ENCODE measurements at places on chromosomes 6 and 20.

GRCh38 chr20:51560550-51561307 is 18.2 kb upstream of the NFATC2 start:
- DNase-seq: no peak

GRCh38 chr6:14333556-14334305 is 216.2 kb downstream of the CD83 start:
- DNase-seq: no peak

DNA sequence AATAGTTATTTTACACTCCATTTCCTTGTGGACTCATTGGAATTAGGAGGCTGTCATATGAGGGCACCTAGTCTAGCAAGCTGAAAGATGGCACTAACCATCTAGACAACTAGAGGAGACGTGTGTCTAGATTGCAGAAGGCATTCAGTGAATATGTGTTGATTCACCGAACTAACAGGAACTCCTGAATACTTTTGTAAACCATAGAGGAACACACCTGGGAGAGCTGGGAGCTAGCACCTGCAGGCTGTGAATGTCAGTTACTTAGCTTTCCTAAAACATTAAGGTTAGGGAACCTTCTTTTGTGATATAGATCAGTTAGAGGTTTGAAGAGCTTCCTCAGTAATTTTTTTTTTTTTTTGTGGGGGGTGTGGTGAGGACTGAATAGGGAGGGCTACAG is 7.7 kb downstream of the OPN5 start:
- no peak for DNase-seq

DNA sequence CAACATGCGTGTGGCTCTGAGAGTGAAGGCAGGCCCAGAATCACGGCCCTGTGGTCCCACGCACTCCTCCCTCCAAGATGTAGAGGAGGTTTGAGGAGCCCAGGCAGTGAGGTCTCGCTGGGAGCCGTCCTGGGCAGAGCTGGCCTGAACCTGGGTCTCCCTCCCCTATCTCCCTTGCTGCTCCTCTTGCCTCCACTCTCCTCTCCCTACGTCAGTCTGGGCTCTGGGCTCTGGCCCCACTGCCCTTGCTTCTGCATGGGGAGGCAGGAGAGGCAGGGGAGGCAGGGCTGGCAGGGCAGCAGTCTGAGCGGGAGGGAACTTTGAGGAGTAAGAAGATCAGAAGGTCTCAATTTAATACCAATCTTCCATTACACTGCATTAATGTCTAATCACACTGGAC is 375.1 kb downstream of the ZFAND3 start:
- DNase-seq: no peak

DNA sequence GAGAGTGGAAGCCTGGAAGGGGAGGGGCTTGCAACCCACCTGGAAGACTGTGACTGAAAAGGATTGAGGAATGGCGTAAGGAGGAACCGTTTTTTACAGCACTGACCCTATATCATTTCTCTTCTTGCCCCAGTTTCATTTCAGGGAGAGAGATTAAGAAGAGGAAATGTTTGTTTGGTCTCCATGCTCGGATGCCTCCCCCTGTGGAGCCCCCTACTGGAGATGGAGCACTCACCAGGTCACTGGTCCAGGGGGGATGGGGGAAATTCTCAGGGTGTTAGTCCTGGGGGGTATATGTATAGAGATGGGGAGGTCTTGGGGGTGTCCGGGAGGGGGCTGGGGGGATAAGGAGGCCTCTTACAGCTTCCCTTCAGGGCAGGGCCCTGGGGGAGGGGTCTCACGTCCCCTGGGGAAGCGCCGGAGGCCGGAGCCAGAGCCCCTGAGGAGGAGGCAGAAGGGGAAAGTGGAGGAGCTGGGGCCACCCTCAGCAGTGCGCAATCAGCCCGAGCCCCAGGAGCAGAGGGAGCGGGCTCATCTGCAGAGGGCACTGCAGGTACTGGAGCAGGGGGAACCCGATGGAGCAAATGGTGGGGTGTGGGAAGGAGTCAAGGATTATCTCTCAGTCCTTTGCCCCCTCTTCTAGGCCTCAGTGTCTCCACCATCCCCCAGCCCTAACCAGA is 3.2 kb downstream of the CUTA start:
- DNase-seq: no peak

DNA sequence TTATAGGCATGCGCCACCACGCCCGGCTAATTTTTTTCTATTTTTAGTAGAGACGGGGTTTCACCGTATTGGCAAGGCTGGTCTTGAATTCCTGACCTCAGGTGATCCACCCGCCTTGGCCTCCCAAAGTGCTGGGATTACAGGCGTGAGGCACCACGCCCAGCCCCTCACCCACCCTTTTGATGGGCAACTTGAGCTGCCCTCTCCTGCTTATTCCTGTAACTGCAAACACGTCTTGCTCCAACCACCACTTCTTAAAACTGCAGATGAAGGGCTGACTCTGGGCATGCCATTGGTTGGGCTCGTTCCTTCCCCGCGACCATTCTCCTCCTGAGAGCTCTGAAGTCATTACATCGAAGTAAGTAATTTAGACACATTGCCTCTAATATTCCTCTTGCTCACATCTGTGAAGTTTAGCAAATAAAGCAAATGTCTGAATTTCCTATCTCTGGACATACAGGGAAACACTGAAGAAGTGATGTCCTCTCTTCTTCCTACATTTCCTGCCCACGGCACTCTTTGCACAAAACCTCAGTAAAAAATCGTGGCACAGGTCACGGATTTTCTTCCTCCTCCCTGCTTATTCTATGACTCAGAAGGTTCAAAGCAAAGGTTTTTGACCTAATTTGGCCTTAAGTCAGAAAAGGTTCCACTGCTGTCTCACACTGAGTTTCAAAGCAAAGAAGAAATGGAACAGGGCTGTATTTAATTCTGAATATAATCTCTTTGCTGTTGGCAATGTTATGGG is 117.5 kb downstream of the GMPR start:
- no peak for DNase-seq

DNA sequence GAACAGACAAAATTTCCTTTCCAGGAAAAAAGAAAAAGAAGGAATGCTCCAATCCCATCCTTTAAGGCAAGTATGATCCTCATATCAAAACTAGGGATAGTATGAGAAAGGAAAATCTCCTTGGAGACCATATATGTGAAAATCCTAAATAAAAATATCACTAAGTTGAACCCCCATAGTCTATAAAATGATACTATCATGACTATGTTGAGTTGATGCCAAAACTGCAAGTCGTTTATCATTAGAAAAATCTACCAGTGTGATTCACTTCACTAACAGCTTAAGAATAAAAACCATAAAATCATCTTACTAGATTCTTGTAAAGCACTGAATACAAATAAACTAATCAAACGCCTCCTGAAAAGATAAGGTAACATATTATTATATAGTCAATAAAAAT is 76.6 kb upstream of the STXBP5 start:
- DNase-seq: no peak

DNA sequence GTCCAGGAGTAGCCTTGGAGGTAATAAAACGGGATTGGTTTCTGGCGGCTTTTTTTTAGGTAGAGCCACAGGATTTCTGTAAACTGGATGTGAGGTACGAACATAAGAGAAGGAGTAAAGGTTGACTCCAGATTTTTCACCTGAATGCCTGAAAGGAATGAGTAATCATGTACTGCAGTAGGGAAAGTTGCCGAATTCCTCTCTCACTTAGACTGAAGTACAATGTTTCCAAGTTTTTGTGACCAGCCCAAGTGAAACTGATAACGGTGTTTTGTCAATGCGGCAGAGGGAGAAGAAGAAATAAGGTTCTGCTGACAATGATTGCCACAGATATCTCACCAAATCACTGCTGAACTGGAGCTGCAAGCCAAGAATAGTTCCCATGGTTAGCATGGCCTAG is 75.0 kb downstream of the VTA1 start:
- DNase-seq: no peak

DNA sequence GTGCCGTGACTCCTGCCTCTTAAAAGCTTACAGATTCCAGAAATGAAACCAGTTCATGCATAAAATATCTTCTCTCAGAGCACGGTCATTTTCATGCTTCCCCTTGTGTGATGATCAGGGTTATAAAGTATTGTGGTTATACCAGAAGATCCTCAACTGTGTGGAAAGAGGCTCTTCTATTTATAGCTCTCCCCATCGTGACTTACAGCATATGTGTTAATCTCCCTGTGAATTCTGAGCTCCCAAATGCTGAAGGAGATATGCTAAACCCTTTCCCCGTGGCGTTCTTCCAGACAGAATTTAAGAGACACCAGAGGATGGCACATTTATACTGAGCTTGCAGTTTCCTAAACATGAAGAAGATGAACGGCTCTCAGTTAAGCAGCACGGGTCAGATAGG is 158.8 kb downstream of the CDH26 start:
- DNase-seq: no peak

GRCh38 chr20:20085812-20086211 is 33.5 kb downstream of the CFAP61 start:
- DNase-seq: no peak

DNA sequence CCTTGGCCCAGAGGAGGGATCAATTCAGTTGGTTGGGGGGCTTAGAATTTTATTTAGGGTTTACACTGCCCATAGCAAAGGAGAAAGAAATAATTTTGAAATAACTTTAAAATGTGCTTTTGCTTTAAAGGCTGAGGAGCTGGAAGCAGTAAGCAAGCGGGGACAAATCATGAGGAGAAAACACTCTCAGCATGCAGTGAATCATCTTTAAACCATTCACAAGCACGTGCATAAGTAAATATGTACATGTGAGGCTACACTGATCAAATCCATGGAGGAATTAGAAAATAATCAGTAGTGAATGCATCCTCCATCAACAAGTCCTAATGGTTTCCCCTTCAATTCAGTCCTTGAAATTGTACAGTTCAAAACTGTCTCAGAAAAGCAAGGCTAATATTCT is 181.0 kb downstream of the MTFR2 start:
- DNase-seq: no peak

- no peak for DNase-seq
Measured at GRCh38 chr20:34431168-34431567, 68.1 kb downstream of the ITCH start.

GRCh38 chr20:35275741-35276251 is 2.1 kb downstream of the MMP24OS start:
- DNase-seq: no peak

- DNase-seq: no peak
Measured at GRCh38 chr6:89583559-89583958, 55.0 kb downstream of the LYRM2 start.

DNA sequence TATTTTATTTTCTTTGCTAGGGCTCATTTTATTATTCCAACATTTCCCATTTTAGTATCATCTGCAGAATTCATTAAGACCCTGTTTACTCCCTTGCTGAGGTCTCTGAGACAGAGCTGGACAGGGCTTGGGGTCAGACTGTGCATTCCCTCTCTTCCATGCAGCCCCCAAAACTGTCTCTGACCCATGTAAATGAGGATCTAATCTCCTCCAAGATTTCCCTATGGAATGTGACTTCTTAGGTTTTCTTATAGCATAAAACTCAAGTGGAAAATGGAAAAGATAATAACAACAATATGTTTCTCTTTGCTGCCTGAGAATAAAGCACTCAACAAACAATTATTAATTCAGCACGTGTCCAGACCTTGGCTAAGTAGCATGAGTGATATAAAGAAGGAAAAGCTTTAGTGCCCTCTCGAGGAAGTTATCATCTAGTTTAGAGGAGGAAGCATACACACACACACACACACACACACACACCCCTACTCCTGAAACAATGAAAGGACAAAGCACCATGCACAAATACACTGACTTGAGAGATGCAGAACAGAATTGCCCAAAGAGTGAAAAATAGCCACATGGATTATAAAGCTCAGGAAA is 815.5 kb downstream of the BCKDHB start:
- DNase-seq: no peak

- DNase-seq: peak; percentile 52
Measured at GRCh38 chr20:11676630-11677287, 240.9 kb upstream of the BTBD3 start.

GRCh38 chr6:87504441-87504840 is 31.7 kb downstream of the SLC35A1 start:
- no peak for DNase-seq

GRCh38 chr6:85537055-85537494 is 56.6 kb downstream of the SNX14 start:
- DNase-seq: no peak

DNA sequence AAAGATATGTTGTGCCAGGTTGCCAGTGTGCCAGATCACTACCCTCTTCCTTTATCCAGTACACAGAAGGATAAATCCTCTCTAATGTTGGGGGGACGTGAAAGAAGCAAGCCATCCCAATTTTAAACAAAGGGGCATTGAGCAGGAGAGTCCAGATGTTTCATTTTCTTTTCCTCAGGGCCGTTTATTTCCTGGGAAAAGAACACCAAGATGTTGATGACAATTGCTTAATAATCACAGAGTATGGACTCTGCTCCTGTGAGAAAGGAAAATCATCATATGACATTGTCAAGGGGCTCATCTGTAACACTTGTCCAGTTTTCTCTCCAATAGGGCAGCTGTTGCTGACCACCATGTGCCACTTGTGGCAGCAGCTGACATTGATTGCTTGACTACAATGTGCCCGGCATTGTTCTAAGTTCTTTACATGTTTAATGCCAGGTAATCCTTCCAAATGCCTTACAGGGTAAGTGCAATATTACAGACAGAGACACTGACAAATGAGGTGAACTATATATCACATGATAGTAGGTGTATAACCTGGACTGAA is 161.4 kb downstream of the CD109 start:
- no peak for DNase-seq

DNA sequence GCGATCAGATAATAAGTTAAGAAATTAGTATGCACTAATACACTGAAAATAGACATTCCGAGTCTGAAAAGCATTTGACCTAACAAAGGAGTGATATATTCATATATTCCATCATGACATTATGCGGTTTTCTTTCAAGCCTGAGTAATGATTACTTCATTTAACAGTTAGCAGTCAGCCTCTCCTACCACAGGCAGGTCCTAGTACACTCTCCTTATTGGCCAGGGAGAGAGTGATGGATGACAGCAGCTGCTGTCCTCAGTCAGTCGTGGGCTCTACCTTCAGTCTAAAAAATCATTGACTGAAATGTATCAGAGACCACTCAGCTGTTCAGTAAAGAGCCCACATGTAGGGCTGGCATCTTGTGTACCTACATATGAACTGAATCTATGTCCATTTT is 33.2 kb upstream of the VGLL2 start:
- DNase-seq: no peak

GRCh38 chr6:18488526-18489270 is 101.5 kb downstream of the RNF144B start:
- DNase-seq: no peak

- DNase-seq: no peak
Measured at GRCh38 chr20:1830240-1830639, 65.0 kb upstream of the SIRPA start.

GRCh38 chr6:2429460-2429859 is 184.1 kb upstream of the GMDS start:
- no peak for DNase-seq

DNA sequence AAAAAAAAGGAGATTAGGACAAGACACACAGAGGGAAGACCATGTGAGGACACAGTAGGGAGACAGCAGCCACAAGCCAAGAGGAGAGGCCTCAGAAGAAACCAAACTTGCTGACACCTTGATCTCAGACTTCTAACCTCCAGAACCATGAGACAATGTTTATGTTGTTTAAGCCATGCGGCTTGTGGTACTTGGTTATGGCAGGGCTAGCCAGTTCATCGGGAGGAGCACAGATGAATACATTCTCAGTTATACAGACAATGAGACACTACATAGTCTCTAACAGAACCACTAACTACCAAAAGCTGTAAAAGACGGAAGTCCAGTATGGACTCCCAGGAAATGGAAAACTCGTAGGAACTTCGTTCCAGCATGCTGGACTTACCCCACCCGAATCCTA is 116.8 kb downstream of the MBOAT1 start:
- no peak for DNase-seq

GRCh38 chr6:54776891-54777290 is 69.7 kb upstream of the FAM83B start:
- DNase-seq: no peak

- no peak for DNase-seq
Measured at GRCh38 chr6:138914701-138915100, 73.4 kb downstream of the REPS1 start.
